Aorta (tissue), 5 donors: ENCODE measurements at places on chromosomes 2 and 18.

GRCh38 chr2:84022810-84023431 lies 436.2 kb downstream of the SUCLG1 start:
- no peak for DNase-seq

- DNase-seq: no peak
These were observed 278.5 kb downstream of the SRBD1 start for GRCh38 chr2:45332567-45332966.

DNA sequence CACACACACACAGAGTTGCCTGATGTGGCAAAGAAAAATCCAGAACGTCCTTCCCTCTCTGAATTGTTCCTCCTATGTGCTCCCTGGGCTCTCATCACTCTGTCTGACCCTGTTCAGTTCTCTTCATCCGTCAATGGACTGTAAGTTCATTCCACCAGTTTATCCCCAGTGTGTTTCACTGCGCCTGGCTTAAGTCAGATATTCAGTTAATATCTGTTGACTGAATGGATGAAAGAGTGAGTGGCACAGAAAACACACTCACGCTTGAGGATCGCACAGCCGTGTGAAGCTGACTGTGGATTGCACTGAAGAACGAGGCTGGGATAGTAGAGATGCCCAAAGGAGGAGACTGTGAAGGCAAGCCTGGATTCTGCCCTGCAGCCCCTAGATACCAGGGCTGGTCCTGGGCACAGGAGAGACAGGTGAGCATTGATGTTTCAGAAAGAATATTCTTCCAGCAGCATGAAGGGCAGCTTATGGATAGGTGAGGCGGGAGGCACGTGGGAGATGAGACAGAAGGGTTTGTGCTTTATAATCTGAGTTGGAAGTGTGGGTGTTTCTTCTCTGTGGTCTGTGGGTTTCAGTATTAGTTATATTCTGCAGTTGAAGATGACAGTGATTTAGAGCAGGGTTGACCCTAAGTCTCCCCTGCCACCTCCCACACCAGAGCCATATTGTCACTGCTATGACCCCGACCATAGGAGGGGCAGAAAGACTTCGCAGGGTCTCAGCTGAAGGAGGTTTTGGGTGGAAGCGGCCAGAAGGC lies 129.9 kb downstream of the SOCS6 start:
- no peak for DNase-seq

- DNase-seq: no peak
These were observed 2.3 kb downstream of the INHBB start for GRCh38 chr2:120348134-120348736.

- no peak for DNase-seq
These were observed 445.5 kb upstream of the PKDCC start for GRCh38 chr2:41602341-41602740.

- no peak for DNase-seq
These were observed 5.8 kb downstream of the MYO1B start for GRCh38 chr2:191250986-191251385.

- no peak for DNase-seq
These were observed 194.9 kb downstream of the AGAP1 start for GRCh38 chr2:235688511-235689426.

GRCh38 chr2:84238907-84239306 lies 220.2 kb downstream of the SUCLG1 start:
- DNase-seq: no peak

- DNase-seq: no peak
These were observed 95.3 kb downstream of the MREG start for GRCh38 chr2:215917953-215918620.

DNA sequence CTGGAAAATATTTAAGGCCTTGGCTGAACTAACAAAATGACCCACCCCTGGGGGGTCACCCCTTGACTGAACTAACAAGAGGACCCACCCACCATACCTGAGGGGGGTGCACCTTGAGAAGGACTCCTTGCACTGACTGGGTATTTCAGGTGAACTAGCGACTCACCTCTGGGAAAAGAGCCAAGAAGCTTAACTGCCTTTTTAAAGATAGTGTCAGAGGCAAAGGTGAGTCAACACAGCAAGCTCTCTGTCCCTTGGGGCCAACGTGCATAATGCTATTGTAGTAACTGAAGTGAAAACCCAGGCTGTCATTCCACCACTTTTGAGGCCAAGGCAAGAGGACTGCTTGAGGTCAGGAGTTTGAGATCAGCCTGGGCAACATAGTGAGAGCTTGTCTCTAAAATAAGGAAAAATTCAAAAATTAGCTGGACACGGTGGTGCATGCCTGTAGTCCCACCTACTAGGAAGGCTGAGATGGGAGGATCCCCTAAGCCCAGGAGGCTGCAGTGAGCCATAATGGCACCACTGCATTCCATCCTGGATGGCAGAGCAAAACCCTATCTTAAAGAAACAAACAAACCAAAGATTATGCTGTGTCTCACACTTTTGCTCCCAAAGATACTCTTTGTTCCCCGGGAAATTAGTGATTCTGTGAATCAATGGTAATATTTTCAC lies 36.4 kb upstream of the ZCCHC2 start:
- DNase-seq: no peak

GRCh38 chr2:72940361-72940760 lies 23.0 kb downstream of the EMX1 start:
- DNase-seq: no peak

GRCh38 chr2:241508240-241509154 lies at the start of gene STK25:
Gene STK25 (minus strand): TSS chr2:241508584. CDS start chr2:241508035, 549 bp downstream.
- DNase-seq: peak; percentile 99

DNA sequence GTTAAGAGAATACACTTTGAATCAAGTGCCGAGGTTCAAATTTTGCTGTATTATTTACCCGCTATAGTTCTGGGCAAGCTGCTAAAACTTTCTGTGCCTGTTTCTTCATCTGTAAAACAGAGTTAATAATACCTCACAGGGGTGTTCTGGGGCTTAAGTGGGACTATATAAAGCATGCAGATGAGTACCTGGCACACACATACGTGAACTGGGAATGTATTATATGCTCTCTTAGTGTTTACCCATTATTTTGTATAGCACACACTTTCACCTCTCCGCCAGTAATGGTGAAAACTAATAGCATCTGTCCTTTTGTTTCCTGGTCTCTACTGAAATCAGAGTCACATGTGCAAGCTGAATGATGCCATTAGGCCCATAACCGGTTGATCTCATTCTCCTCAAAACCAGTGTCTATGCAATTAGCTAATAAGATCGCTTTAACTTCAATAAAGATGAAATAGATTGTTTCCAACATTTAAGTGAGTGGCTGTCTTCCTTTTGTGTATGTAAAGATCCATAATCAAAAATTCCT lies 3.8 kb upstream of the CDKL4 start:
- DNase-seq: no peak

DNA sequence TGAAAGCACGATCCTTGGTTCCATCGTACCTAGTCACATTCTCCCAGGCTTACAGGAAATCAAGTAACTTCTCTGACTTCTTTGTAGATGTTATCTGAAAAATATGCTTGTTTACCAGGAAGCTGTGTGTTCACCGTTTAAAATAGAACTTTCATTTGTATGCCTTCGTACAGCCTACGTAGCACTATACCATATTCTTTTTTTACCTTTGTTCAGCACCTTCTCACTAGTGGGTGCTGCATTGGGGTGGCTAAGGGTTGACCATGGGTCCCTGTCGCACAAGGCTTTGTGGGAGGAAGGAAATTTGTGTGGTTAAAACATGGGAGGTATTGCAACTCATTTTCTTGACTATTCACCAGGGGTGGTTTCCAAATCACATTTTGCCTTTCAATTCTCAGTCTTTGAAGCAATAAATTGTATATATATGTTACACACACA lies 16.6 kb downstream of the MALT1 start:
- no peak for DNase-seq

- no peak for DNase-seq
These were observed 62.8 kb downstream of the NBEAL1 start for GRCh38 chr2:203077451-203077850.

- no peak for DNase-seq
These were observed 98.1 kb downstream of the PARD3B start for GRCh38 chr2:204643326-204643725.

DNA sequence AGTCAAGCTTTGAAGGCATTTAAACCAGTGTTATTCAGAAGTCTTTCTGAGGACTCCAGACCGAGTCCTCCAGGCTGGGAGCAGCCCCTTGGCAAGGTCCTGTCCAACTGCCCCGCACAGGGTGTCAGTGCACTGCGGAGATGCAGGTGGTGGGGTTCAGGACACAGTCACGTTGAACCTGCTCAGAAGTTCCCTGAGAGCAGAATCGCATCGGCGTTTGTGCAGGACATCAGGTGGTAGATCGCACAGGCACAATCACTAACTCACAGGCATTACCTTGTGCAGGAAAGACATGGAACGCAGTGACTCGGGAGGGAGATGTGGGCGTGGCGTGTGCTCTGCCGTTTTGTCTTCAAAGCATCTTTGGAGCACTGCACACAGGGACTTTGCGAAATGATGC lies 10.4 kb downstream of the COPS9 start:
- DNase-seq: peak; percentile 26

DNA sequence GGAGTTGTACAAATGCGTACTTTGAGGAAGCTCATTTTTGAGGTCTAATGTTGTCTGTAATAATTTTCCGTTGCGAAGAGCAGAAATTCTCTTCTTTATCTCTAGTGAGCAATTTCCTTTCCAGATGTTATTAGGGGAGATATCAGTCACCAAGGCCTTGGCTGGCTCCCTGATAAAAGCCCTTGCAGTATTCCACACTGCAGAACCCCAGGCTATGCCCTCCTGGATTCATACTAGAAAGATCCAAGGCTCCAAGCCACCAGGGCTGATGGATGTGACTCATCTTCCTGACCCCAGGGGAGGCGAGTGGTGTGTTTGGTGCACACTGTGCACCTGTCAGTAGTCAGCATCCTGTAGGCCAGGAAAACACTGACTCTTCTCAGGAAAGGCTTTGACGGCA lies 34.7 kb downstream of the INO80C start:
- DNase-seq: no peak

DNA sequence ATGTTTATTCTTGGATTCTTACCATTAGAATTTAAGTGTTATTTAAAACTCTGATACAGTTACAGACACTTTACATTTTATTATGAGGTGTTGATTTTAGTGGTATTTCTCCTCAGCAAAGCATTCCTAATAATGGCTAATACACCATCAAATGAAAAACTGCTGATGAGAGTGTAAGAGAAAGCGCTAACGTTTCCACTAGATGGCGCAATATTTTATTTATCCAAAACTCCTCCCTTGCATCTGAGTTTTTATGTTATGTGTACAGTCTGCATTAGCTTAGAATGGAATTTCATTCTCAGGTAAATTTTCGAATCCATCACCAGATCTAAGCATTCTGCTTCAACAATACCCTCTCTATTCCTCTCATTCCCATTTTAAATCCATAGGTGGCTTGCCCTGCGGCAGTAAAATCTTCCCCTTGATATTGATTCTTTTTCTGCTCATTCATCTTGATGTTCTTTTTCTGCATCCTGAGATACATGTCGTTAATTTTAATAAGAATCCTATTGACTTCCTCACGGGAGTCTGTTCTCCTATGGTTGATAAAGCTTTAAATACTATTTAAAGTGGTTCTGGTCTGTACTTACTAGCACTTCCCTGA lies 53.9 kb downstream of the PRKRA start:
- DNase-seq: no peak

- DNase-seq: no peak
These were observed 264.7 kb downstream of the PTH2R start for GRCh38 chr2:208671284-208671683.

GRCh38 chr2:120867290-120868241 lies 131.9 kb downstream of the GLI2 start:
- DNase-seq: peak; percentile 91

DNA sequence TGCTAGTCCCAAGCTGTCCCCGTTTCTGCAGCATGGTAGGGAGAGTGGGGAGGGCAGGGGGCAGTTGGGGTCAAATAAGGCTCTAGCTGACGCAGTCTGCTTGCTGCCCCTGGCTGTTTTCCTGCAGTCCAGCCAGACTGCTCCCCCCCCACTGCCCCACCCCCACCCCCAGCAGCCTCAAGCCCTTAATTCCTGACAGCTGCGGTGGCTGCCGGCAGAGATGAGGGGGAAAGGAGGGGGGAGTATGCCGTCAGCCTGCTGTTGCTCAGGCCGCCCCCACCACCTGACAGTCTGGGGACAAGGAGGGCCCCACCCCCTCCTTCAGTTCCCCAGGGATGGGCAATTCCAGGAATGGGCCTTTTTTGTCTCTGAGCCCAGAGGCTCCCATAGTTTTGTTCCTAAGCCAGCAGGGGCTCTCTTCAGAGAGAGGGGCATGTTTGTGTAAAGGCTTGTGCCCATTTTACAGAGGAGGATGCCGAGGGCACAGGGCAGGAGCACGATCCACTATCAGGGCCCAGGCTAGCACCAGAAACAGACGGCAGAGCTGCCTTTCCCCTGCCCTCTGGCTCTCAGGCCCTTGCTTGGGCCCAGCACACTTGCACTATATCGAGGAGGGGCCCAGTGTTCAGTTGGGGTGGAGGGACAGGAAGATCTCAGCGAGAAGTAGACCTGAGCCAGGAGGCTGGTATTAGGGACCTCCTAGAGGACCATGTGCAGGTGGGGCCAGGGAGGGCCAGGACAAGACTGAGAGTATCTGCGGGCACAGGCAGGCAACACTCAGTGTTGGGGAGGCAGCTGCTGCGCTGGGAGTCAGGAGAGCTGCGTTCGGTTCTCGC lies 1.5 kb upstream of the WNT10A start:
- DNase-seq: peak; percentile 26

DNA sequence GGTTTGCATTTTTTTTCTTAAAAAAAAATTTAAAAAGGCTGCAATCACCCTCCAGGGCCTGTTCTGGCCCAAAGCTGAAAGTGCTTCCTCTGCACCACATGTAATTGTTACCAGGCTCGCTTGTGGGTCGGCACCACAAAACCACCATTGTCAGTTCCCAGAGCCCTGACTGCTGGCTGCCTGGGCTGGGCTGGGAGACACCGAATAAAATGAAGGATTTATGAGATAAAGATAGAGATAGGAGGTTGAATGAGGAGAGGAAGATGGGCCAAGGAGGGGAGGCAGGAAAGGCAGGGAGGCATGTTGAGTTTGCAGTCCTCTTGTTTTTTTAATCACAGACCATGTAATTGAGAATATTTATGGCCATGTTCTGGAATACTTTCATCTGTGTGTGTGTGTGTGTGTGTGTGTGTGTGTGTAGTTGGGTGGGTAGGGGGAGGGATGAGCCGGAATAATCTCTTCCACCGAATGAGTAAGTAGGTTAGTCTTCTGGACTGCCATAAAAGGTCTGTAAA lies 14.7 kb downstream of the NRP2 start:
- no peak for DNase-seq

- DNase-seq: no peak
These were observed 6.0 kb downstream of the LHCGR start for GRCh38 chr2:48749291-48750127.

DNA sequence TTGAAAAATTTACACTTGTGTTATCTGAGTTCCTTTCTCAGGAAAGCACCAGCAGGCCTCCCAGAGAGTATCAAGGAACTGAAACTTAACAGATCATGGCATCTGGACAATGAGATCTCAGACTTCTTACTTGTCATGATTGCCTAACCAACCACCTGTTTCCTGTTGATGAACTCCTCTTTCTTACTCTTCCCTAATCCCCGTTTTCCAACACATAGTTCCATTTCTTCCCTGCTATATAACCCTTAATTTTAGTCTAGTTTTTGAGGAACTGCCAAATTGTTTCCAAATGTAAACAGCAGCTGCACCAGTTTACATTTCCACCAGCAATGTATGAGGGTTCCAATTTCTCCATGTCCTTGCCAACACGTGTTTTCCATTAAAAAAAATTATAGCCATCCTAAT lies 6.1 kb upstream of the FAM171B start:
- DNase-seq: no peak

- no peak for DNase-seq
These were observed 85.8 kb upstream of the NDUFV2 start for GRCh38 chr18:9016633-9017166.
